ENCODE measurements at places on chromosomes 5 and 9.

DNA sequence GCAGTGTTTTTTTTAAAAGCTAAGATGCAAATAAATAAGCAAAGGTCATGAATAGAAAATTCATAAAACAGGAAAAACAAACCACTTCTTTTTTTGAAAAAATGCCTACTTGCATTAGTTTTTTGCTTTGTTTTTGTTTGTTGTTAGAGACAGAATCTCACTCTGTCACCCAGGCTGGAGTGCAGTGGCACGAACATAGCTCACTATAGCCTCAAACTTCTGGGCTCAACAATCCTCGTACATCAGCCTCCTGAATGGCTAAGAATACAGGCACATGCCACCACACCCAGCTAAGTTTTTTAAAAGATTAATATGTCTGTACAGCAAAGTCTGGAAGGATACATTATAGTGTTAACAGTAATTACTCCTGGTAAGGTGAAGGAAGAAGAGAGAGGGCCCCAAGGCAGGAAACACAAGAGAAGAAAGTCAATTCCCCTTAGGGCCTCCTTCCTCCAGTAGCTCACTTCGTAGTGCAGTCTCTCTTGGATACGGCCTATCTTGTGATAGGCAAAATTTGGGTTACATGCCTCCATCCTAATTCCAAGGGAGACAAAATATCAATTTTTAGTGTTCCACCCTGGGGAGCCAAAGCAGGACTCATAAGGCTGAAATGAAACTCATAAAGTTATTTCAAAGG, 15.3 kb downstream of the FAM169A start:
- DNase-seq: no peak

GRCh38 chr5:144328494-144328893, 157.8 kb downstream of the KCTD16 start:
- no peak for DNase-seq

GRCh38 chr5:110900829-110901228, 162.0 kb downstream of the SLC25A46 start:
- no peak for DNase-seq

- DNase-seq: no peak
These were observed 41.3 kb upstream of the HSPA9 start for GRCh38 chr5:138616508-138616907.

GRCh38 chr9:133781828-133782135, 43.6 kb upstream of the SARDH start:
- no peak for DNase-seq

- DNase-seq: peak; percentile 14
These were observed 53.5 kb upstream of the GRIN3A start for GRCh38 chr9:101791938-101792337.

DNA sequence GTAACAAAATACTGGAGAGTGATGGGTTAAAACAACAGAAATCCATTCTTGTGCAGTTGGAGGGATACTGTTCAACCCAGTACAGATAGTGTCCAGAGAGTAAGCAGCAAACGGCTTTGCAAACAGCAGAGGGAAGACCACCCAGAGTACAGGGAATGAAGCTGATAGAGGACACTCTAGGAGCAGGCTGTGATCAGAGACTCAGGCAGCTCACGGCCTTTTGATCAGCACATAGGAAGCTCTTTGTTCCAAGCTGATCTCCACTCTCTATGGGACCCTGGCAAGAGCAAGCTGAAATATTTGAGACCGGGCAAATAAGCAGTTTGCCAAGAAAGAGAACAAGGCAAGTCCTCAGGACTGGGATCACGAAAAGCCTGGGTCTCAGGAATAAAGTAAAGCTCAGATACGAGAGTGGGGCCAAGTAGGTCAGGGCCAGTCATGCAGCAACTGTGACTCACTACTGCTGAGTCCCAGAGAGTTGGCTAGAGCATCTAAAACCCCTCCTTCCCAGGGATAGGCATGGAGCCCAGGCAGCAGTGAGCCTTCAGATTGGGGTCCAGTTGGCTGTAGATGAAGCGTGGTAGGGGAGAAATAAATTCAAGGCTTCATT, 52.4 kb downstream of the MELK start:
- DNase-seq: no peak

DNA sequence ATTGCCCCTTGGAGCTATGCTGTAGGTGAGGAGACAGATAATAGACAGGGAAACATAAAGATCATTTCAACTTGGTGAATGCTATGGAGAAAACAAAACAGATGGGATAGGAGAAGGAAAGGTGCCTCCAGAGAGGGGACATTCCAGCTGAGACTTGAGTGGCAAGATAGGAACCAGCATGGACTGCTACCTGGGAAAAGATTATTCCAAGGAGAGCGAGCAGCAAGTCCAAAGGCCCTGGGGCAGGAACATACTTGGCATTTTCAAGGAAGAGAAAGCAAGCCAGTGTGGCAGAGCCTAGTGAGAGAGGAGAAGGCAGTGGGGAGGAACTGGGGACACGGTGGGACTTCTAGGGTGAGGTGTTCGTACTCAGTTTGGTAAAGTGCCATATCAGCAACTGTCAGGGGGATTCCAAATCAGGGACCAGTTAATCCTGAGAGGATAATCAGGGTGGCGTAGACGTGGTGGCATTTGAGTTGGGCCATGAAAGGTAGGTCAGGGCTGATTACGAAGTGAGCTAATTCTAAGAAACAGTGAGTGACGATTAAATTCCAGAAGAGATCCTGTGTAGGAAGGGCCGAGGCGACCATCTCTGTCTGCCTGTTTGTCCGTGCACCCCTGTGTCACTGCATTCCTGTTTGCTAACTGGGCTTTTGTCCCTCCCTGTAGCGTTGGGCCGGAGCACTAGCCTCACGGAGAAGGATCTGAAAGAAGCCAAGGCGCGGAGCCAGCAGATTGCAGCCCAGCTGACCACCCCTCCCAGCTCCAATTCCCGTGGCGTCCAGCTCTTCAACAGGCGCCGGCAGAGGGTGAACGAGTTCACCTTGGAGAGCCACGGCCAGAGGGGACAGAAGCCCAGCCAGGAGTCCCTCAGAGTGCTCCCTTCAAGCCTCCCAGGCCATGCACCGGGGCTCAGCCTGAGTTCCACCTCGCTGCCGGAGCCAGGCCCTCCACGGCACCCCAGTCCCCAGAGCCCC, 7.1 kb downstream of the SYNPO start:
- no peak for DNase-seq

DNA sequence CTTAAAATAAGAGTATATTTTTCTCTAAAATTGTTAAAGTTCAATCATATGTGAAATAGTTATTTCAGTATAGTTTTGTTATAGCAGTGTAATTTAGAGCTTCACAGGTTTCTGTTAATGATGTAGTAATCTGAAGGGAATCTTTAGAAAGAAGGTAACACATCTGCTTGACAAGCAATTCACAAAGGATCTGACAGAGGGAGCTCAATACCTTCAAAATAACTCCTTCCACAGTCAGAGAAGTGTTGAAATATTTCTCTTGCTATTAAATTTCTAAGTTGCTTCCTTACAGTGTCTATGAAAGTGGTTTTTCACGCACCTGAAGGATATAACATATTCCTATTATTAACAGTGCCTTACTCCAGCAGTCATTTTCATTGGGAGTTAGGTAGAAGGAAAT, 44.9 kb downstream of the SLC25A51 start:
- DNase-seq: no peak

DNA sequence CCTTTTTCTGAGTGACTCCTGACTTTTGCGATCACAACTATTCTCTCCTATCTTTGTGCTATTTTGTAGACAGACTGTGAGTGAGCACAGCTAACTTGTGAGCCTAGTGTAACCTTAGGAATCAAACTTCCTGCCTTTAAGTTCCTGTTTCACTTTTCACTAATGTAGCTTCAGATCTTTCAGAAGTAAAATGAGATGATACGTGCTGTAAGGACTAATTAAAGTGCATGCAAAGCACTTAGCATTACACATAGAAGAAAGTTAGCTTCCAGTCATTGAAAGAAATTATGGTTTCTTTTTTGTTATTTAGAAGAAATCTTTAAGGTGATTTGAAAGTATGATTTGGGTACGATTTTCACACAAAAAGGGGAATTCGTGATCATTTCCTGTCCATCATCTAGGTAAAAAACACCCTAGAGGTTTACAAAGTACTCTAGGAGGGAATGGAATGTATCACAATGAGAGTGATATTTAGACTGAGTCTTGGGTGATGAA, 122.7 kb downstream of the ST8SIA4 start:
- no peak for DNase-seq

GRCh38 chr5:172574871-172575223, 66.2 kb upstream of the NEURL1B start:
- DNase-seq: no peak

Data from HuH-7.5 (cell line).